ENCODE measurements at places on chromosomes 2 and 18. TPM values are rescaled to one million over a fixed set of nuclear protein-coding genes. Genes with fewer than 3 reads are reported as not detected.

GRCh38 chr18:45104049-45104395, 423.3 kb downstream of the SETBP1 start:
- H3K27me3 ChIP-seq, result no peaks in the 10 kb centered on the region
- H3K27ac ChIP-seq, result no peak overlapping the region
- DNase-seq, result no peak
- H3K4me3 ChIP-seq, result no peak overlapping the region

DNA sequence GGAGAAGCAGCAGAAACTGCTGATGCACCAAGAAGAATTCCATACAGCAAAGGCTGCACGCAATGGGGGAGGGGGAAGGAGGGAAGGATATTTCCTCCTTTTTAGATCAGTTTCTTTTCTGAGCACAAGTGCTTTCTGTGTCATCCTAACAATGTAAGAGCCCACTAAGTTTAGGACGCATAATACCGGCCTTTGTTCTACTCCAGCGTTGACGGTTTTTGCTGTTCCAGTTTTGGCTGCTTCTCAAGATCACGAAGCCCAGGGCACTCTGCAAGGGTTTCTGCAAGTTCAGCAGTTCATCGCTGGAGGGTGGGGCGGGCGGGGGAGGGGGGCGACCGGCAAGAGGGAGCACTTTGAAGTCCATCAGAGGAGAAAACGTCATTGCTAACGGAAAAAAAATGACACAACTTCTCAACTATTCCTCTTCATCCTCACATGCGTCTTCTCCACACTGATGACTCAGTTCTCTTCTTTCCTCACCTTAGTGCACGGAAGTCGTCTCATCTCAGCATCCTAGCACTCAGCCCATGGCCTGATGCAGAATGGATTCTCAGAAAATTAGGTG, 8.7 kb downstream of the FAM178B start:
- H3K27ac ChIP-seq, result no peak overlapping the region
- H3K4me3 ChIP-seq, result no peak overlapping the region
- no peaks in the 10 kb centered on the region for H3K36me3 ChIP-seq
- no peaks in the 10 kb centered on the region for H3K27me3 ChIP-seq
- no peak for DNase-seq

- no peaks in the 10 kb centered on the region for H3K4me1 ChIP-seq
- no peak for DNase-seq
- no peak overlapping the region for H3K27ac ChIP-seq
- H3K4me3 ChIP-seq, result no peak overlapping the region
- H3K36me3 ChIP-seq, result no peaks in the 10 kb centered on the region
Measured at GRCh38 chr18:8561123-8561910, 47.9 kb upstream of the RAB12 start.

- no peak for DNase-seq
- no peak overlapping the region for H3K27ac ChIP-seq
- H3K4me1 ChIP-seq, result peaks cover 9% of the 10 kb centered on the region
- no peak overlapping the region for H3K4me3 ChIP-seq
Measured at GRCh38 chr18:44883671-44884070, 203.0 kb downstream of the SETBP1 start.

GRCh38 chr2:217316743-217317142, 456.9 kb upstream of the TNP1 start:
- H3K4me3 ChIP-seq, result no peak overlapping the region
- H3K27ac ChIP-seq, result no peak overlapping the region
- H3K27me3 ChIP-seq, result no peaks in the 10 kb centered on the region
- no peak for DNase-seq
- no peaks in the 10 kb centered on the region for H3K36me3 ChIP-seq
- H3K4me1 ChIP-seq, result no peaks in the 10 kb centered on the region

Gene TSPYL6
- polyA plus RNA-seq, result not detected

Gene LIMS3
- not detected for polyA plus RNA-seq

Gene TNP1
- polyA plus RNA-seq, result not detected

Gene CFC1
- 0.14 TPM for polyA plus RNA-seq

Gene FHOD3
- polyA plus RNA-seq, result 7.6 TPM

Gene PIEZO2
- polyA plus RNA-seq, result 6.0 TPM

Gene CNRIP1
- polyA plus RNA-seq, result 5.0 TPM

Gene ERBB4
- polyA plus RNA-seq, result 1.3 TPM

Gene FAM124B
- 2.1 TPM for polyA plus RNA-seq

Gene INHBB
- 0.24 TPM for polyA plus RNA-seq

Measured in H1 (cell line).